ENCODE measurements at places on chromosomes 13 and 19. TPM values are rescaled to one million over a fixed set of nuclear protein-coding genes. Genes with fewer than 3 reads are reported as not detected.

Gene PALM
- polyA plus RNA-seq, result 1.8 TPM

Gene C19orf73
- polyA plus RNA-seq, result 0.36 TPM

Gene RDH8
- not detected for polyA plus RNA-seq

Gene PBX4
- polyA plus RNA-seq, result 0.63 TPM

Gene TPT1
- polyA plus RNA-seq, result 7,581 TPM

Gene ZNF570
- 5.4 TPM for polyA plus RNA-seq

Gene NALCN
- polyA plus RNA-seq, result 1.6 TPM

Gene ZNF66
- 0.84 TPM for polyA plus RNA-seq

Gene GJB2
- polyA plus RNA-seq, result 3.0 TPM

Gene ATP8B3
- 2.8 TPM for polyA plus RNA-seq

Gene CCNA1
- not detected for polyA plus RNA-seq

Gene PTOV1
- polyA plus RNA-seq, result 58.5 TPM

Gene CALR3
- polyA plus RNA-seq, result not detected

Gene ATP8A2
- 0.20 TPM for polyA plus RNA-seq

GRCh38 chr13:64579331-64579730 is 2650.8 kb downstream of the PCDH9 start:
- no peak for DNase-seq

DNA sequence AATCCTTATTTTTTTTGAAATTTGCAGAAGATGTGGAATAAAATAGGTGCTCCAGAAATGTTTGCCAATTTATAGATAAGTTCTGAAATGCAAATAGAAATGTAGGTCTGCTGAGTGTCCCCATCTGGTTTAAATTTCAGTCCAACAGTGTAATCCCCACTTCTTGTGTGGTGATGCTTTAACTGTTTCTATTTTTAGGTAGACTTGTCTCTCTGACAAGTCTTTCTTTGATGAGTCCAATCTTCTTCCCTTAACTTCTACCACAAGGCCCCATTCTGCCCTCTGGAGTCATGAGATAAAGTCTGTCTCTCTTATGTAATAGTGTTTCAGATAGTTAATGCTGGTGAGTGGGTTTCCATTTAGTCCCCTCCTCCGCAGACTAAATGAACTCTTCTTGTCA is 390.4 kb downstream of the RFC3 start:
- DNase-seq, result no peak

- DNase-seq, result no peak
These were observed 3.0 kb downstream of the DPRX start for GRCh38 chr19:53634768-53635167.

- DNase-seq, result no peak
These were observed 1.9 kb downstream of the ISYNA1 start for GRCh38 chr19:18435842-18436670.

DNA sequence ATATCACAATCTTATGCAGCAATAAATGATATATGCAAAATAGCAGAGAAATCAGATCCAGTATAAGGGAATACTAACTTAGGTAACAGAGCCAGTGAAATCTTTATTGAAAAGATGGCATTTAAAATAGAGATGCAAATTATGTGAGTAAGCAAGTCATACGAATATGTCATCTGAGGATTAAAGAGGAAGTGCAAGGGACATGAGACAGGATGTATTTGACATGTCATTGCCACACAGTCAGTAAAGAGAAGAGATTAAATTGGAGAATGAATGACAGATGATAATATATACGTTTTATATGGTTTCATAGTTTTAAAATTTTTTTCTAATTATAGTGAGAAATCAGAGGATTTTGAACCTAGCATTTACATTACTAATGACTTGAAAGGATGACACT is 426.4 kb downstream of the SLITRK5 start:
- no peak for DNase-seq

GRCh38 chr13:106306748-106307277 is 228.6 kb downstream of the EFNB2 start:
- DNase-seq, result no peak

- no peak for DNase-seq
These were observed 12.7 kb downstream of the KLHL26 start for GRCh38 chr19:18649371-18650020.

DNA sequence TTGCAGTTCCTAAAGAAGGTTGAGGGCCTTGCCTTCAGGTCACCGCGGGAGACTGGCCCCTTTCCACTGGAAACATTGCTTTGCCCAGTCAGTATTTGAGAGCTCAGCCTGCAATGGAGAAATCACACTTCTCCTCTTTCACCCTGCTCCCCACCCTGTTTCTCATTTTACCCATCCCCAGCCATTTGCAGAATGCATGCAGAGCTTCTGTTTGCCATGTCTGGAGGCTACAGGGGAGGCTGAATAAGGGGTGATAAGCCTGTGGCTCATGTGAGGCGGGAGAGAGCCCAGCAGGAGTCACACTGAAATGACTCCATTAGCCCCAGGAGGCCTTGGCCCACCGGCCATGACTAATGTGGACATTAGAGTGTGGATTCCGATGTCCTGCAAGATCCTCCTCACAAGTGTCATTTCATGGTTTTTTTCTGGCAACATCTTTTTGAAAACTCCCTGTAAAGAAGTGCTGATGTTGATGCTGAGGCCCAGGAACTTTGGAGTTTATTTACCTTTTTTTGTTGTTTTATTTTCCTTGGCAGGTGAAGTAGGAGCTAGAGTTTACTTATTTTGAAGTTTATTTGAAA is 6.3 kb downstream of the SPINT2 start:
- no peak for DNase-seq

DNA sequence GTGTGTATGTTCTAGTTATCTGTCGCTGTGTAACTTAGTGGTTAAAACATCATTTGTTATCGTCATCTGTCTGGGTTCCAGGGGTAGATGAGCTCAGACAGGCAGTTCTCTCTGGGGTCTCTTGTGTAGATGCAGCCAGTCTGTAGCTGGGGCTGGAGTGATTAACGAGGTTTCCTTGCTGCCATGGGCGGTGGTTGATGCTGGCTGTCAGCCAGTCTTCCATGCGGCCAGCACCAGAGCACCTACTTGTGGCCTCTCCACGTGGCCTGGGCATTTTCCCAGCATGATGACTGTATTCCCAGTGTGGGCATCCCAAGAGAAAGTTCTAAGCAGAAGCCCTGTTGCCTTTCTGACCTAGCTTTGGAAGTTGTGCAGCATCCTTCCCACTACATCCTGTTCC is 10.7 kb downstream of the ERCC5 start:
- DNase-seq, result no peak

GRCh38 chr13:104984296-104984818 is 1551.1 kb downstream of the EFNB2 start:
- DNase-seq, result no peak

- no peak for DNase-seq
These were observed 103.8 kb downstream of the TNFRSF19 start for GRCh38 chr13:23673867-23674605.

- DNase-seq, result no peak
These were observed 2.3 kb downstream of the MIDN start for GRCh38 chr19:1250437-1251260.

GRCh38 chr19:53102756-53103233 is 427 bp downstream of the ZNF160 start:
- DNase-seq, result no peak

- DNase-seq, result no peak
These were observed 11.2 kb upstream of the TMEM161A start for GRCh38 chr19:19149435-19149834.

DNA sequence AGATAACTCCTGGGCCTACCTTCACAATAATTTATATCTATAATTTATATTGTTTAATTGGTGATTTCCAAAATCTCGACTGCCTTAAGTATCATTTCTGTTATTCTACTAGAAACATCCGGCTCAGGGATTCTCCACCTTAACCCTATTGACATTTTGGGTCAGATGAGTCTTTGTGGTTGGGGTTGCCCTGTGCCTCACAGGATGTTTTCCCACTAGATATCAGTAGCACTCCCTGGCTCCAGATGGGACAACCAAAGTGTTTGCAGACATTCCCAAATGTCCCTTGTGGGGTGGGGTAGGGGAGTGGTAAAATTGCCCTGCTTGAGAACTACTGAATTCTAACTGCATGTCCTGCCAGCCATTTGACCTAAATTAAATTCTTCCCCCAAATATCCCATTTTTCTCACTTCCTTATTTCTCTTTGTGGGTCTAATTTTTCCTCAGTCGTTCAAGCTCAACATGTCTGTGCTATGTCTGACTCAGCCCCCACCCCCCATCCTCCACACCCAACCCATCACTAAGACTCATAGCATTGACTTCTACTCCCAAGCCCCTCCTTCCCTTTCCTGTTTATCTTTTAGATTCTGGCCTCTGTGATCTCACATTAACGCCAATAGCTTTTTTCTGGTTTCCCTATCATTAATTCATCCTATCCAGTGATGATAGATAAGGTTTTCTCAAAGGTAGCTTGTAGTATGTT is 545.1 kb downstream of the EFNB2 start:
- DNase-seq, result no peak

GRCh38 chr19:1512671-1513498 is at the start of gene ADAMTSL5:
TSS of gene ADAMTSL5 (minus strand) at chr19:1513019. CDS start at chr19:1510943, 2,076 bp downstream.
- no peak for DNase-seq

DNA sequence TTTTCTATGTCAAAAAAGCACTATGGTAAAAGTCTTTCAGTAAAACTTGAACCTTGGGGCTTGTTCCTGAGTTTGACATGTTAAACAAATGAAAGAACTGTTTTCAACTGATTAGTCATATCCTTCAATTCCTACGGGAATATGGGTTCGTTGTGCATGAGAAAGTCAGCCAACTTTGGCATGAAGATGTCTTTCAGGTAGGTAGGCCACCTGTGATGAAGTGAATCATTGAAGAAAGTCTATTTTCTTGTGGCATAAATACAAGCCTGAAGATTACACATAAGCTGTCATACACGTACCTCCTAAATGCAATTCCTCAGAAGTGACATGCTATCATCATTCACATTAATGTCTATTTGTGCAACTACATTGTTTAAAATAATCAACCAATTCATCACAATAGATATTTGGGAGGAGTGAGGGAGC is 513.0 kb downstream of the IRS2 start:
- DNase-seq, result no peak

GRCh38 chr13:38582133-38582532 is 104.7 kb upstream of the FREM2 start:
- no peak for DNase-seq
